HEK293T (cell line): ENCODE measurements at places on chromosomes 7 and 10.

DNA sequence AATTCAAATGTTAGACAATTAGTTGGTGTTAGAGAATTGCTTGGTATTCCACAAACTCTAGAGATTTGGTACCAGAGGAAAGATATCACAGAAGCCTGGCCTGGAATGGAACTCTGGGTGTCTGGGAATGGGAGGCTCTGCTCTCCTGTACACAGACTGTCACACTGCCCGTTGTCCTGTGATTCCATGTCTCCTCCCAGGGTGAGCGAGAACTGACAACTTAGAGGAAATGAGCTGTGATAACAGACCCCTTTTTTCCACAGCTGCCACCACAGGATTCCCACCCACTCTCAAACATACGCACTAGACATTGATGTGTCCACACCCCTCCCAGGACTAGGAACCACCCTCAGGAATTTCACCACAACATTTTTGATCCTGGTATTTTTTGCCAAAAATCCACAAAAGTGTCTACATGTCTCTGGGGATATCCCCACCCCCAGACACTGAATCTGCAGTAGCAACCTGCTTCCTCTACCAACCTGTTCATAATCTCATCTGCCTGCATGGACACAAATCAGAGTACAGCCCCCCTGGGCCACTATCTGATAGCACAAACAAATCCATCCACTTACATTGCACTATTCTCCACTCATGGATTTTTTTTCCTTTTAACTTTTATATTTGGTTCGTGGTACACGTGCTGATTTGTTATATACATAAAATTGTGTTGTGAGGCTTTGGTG, 4.7 kb downstream of the ZNF273 start:
- no peak for DNase-seq

DNA sequence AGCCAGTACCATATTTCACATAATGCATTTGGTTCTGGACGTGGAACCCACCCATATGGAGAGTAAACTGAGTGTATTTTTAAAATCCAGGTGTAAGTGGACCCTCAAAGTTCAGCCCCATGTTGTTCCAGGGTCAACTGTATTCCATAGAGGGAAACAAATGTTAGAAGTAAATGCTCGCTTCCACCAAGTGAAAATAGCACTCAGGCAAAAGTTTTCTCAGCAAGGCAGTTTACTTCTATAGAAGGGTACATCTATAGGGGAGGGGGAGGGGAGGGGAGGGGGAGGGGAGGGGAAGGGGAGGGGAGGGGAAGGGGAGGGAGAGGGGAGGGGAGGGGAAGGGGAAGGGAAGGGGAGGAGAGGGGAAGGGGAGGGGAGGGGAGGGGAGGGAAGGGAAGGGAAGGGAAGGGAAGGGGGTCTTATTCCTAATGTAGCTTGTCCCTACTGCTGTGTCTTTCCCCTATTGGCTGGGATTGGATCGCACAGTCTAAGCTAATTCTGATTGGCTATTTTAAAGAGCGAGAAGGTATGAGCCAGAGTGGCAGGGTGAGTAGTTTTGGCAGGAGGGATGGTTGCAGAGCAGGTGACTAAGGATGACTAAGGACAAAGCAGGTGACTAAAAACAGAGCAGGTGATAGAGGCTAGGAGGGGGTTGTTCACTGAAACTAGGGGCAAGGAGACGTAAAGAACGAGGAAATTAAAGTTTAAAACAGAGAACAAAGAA, 29.1 kb downstream of the GARIN1A start:
- DNase-seq = no peak

DNA sequence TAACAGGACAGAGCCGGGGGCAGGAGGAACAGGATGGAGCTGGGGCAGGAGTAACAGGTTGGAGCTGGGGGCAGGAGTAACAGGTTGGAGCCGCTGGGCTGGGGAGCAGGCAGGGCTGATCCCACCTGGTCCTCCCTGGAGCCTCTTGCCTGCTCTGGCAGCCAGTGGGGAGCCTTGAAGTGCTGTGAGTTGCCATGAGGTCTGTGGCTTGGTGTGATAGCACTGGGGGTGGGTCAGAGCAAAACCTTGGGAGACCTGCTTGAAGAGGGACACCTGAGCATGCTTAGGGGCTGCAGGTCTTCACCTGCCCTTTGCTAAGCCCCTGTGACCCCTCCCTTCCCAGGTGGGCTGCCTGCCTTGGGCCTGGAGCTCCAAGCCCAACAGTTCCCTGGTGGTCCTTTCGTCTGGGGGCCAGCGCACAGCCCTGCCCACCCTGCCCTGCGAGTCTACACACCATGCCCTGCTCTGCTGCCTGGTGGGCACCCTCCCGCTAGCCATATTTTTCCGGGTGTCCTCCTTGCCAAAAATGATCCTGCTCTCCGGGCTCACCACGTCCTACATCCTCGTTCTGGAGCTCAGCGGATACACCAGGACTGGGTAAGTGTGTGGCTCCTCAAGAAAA, 111.6 kb downstream of the ADCY1 start:
- DNase-seq = no peak

DNA sequence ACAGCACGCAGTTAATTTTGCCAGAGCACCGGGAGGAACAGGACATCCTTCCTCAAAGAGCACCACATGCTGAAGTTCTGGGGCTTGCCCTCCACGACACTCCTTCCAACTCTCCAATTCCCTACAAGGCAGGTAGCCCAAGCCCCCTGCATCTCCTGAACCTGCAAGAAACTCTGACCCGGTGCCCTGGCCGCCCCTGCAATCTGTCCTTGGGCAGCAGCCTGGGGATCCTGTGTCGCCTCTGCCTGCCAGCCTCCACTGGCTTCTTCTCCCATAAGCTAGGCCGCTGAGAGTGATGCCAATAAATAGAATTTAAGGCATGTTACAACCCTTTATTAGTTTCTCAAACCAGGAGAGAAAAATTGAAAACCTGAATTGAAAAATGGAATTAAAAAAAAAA, 182.8 kb downstream of the ELMO1 start:
- DNase-seq = no peak

- no peak for DNase-seq
Measured at GRCh38 chr7:248732-249435, 41.1 kb upstream of the FOXL3 start.

GRCh38 chr7:2758673-2759616, 70.9 kb downstream of the AMZ1 start:
- DNase-seq = no peak

- DNase-seq = no peak
Measured at GRCh38 chr10:132282667-132283603, 24.8 kb downstream of the STK32C start.

GRCh38 chr7:13751766-13752165, 237.7 kb downstream of the ETV1 start:
- DNase-seq = no peak

GRCh38 chr7:150365673-150366398, 2.8 kb upstream of the REPIN1 start:
- DNase-seq = no peak

DNA sequence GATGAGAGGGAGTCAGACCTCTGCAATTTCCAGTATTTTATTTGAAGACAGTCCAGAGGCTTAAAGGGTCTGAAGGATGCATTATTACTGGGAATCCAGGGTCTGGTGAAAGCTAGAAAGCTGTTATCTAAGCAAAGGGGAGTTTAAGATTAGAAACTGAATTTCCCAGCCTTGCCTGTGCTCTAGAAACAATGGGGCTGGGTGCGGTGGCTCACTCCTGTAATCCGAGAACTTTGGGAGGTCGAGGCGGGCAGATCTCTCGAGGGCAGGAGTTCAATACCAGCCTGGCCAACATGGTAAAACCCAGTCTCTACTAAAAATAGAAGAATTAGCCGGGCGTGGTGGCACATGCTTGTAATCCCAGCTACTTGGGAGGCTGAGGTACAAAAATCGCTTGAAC, 71.5 kb upstream of the ANLN start:
- no peak for DNase-seq

DNA sequence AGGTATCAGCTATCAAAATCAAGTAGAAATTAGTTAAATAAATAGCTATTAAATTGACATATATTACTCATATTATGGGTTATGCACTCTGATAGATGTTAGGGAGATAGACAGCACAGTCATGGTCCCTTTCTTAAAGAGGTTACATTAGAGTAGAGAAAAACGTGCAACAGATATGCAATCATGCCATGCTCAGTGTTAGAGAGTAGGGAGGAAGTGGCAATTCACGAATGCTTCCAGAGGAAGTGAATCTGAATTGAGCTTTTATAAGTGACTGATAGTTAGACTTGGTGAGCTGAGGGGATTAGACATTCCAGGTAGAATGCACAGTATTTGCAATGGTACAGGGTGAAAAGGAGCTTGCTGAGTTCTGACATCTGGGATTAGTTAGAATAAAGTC, 349.8 kb downstream of the NXPH1 start:
- DNase-seq = no peak

DNA sequence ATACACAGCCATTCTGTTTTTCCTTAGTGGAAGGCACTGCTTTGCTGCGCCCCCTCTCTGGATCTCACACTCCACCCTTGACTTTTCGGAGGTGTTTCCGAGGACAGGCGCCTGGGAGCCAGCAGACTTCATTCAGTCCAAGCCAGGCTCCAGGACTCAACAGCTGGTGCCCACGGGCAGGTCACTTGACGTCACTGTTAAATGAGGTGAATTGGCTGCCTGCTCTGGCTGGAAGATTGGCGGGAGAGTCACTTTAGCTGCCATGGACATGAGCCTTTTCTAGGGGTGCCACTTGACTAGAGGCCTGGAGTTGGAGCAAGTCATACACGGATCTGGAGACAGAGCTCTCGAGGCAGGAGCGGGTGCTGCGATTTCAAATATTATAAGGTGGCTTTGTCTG, 3.2 kb downstream of the HTRA1 start:
- DNase-seq = no peak

GRCh38 chr10:59206204-59206720, 29.8 kb downstream of the PHYHIPL start:
- DNase-seq = no peak

- no peak for DNase-seq
Measured at GRCh38 chr7:25967278-25968204, 184.5 kb upstream of the NFE2L3 start.

DNA sequence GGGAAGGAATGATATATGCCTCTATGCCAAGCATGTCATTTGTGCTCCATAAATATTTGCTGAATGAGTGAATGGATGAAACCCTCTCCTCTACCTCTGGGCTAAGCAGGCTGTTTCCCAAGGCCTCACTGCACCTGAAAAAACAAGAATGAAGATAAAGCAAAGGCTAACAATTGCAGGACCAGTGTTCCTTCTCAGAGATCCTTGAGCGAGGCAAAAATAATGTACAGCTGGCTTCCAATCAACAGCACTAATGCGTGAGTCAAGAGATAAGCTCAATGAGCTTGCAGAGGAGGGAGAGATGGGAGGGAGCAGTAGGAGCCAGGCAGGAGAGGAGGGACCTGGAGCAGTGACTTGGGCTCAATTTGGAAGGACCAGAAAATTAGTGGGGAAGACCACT, 144.5 kb upstream of the NFE2L3 start:
- no peak for DNase-seq

DNA sequence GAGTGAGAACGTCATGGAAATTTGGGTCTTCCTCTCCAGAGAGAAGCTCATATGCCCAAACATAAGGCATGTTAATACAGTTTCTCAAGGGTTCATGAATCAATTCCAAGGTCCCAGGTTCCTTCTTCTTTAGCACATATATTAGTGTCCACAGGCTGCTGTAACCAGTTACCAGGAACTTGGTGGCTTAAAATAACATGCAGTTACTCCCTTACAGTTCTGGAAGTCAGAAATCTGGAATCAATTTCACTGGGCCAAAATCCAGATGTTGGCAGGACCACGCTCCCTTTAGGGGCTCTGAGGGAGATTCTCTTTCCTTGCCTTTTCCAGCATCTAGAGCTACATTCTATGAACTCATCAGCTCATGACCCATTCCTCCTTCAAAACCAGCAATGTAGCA, 64.8 kb downstream of the MRC1 start:
- DNase-seq = no peak

- DNase-seq = no peak
Measured at GRCh38 chr10:97174941-97175340, 10.8 kb downstream of the SLIT1 start.

DNA sequence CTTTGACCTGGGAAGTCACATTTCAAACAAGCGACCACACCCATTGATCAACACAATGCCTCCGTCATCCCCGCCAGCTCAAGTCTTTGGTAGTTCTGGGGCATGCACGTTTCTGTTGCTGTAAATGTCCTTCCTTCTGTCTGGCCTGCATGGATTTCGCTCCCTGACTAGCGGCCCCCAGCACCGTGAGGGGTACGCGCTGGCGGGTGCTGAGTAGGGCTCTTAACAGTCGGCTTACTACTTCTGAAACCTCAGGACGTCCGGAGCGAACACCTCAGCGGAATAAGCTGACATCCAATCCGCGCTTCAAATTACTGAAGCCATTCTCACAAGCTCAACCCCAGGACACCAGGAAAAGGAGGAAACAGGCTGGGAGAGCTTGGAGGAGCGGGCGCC, 505 bp downstream of the NUDCD3 start:
- no peak for DNase-seq

- DNase-seq = no peak
Measured at GRCh38 chr10:1126461-1126860, 70.3 kb downstream of the WDR37 start.

DNA sequence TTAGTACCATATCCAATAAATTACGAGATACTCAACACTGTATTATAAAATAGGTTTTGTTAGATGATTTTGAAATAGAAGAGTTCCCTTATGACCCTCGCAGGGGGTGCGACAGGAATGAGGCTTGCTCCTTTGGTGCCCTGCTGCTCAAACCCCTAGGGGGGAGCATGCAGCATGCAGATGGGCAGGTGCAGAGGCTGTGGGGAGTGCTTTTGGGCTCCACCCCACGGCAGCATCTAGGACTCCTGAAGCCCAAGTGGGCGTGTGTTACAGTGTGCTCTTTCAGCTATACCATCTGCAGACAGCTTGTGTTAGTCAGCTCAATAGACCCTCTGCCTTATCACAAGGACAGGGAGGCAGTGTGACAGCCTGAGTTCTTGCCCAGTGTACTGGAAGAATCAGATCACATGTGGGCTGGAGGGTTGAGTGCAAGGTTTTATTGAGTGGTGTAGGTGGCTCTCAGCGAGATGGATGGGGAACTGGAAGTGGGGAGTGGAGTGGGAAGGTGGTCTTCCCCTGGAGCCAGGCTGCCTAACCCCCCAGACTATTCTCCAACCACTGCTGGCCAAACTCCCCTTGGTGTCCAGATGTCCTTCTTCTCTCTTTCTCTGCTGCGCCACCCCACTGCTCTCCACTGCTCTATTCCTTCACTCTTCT, 3.1 kb upstream of the MRC1 start:
- no peak for DNase-seq

- no peak for DNase-seq
Measured at GRCh38 chr10:128912568-128913311, 554.3 kb upstream of the MGMT start.

- peak; percentile 65 for DNase-seq
Measured at GRCh38 chr7:156156734-156157408, 344.6 kb upstream of the SHH start.

DNA sequence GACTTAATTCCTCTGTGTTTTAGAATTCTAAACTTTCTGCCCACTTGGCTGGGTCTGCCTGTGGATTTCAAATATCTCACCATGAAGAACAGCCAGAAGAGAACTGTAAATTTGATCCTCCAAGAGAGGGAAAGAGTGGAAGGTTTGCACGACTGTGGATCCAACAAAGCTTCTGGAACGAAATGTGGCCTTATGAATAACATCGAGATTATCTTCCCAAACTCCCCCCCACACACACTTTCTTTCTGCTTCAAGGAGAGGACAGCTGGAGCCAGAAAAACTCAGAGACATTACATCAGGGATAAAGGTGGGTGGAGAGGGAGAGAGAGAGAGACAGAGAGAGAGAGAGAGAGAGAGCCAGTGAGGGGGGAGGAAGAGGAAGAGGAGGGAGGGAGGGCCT, 570.1 kb upstream of the MGMT start:
- no peak for DNase-seq

GRCh38 chr7:43492896-43493295, 90.0 kb upstream of the STK17A start:
- DNase-seq = no peak
